ENCODE measurements at places on chromosomes 12 and 14.
A peak's percentile ranks its signal among the peaks of the same experiment; 100 is the strongest.

DNA sequence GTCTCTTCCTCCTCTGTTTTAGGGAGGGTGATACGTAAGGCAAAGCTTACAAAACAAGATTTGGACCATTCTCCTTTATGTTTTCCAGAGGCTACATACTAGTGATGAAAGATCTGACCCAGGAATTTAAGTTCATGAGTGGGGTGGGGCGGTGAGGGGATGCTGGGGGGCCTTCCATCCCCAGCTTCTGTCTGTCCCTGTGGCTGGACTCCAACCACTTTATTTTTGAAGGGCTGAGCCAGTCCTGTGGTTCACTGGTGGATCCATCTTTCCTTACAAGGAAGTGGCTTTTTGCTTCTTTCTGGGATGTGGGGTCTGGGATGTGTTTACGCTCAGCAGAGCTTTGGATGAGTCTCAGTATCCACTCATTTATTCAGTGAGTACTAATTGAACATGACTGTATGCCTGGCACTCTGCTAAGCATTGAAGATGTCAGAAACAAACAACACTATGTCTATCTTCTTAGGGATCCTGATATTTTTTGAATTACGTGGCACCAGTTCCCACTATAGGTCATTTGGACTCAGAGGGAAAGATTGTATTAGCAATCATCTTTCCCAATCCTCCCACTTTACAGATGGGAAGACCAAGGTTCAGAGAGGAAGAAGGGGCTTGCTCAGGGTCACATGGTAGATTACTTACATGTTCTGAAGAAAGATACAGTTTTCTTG, 291.8 kb upstream of the TBX3 start:
- DNase-seq: no peak

DNA sequence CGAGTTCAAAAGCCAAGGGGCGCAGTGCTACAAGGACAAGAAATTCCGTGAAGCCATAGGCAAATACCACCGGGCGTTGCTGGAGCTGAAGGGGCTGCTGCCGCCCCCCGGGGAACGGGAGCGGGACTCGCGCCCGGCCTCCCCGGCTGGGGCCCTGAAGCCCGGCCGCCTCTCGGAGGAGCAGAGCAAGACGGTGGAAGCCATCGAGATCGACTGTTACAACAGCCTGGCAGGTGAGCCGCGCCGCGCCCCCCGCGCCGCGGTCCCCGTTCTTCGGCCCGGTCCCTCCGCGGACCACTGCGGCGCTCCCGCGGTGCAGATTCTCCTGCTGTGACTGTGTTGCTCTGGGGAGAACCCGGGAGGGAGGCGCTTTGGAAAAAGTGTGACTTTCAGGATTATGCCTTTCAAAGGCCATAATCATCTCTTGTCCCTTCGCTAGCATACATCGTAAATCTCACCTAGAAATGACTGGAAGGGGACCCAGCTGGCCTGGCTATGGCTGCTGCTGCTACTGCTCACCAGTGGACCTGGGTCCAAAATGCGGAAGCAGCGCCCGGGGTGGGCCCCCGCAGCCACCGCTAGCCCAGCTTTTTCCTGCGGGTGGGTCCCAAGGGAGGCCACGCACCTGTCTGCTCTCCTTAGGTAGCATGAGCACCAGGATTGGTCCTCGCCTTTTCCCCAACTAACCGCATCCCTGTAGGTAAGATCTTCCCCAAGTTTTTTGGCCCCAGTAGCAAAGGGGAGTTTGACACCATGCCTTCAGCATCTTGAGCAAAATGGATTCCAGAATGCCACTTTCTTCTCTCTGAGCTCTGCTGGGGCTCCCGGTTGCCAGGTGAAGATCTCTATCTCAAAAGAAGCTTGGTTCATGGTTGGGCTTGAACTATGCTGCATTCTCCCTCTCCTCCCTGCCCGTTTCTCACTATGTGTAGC, 853 bp downstream of the TTC9 start:
- DNase-seq: no peak

DNA sequence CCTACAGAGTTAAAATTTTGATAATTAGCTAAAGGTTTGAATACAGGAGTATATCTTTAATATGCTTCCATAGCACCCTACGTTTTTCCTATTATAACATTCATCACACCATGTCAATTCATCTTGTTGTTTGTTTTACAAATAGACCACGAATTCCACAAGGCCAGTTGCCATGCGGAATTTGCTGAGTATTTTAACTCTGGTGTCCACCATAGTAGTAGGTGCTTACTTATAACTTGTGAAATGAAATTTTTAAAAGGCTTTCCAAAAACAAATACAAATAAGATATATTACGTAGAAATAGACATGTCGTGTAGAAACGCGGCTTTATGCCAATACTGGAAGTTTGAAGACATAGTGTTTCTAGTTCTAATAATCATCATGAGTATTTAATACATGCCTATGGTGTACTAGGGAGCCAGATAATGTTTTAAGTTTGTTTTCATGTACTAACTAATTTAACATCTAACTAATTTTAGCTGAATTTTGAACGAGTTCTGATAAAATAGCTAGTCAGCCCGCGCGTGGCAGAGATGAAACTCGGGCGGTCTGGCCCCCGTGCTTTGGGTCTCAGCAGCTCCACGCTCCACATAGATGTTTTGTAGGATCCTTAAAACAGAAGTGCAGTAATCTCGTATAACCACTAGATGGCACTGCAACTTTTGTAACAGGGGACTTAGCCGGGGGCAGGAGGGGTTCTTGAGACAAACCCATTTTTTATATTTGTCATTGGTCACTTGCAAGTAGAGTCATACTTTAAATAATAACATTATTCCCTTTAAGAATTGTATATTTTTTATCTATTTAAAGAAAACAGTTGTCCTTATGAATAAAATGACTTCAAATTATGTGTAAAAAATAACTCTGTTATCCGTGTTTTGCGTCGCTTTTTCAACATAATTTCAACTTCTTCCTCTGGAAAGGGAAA, 10.2 kb downstream of the CD69 start:
- peak; percentile 13 for DNase-seq

DNA sequence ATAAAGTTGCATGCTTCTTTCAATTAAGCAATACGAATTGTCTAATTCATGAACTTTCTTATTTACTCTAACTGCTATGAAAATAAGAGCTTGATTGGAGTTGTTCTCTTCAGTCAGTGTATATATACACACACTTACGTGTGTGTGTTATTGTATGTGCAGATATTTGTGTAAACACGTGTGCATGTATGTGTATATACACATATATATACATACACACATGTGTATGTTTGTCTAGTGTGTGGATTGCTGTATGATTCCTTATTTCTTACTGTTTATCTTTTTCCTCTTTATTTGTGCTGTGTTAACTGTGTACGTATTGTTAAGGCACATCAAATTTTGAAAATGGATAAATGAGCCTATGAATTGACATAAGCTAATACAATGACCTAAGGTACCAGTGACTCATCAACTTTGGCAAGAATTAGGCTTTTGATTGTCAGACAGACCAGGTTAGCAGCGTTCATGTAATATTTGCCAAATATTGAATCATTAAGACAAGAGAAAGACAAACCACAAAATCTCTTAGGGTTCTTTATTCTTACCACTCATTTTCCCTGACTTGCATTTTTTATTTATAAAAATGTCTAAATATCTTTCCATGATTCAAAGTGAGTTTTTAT, 423.9 kb downstream of the SOX5 start:
- no peak for DNase-seq

DNA sequence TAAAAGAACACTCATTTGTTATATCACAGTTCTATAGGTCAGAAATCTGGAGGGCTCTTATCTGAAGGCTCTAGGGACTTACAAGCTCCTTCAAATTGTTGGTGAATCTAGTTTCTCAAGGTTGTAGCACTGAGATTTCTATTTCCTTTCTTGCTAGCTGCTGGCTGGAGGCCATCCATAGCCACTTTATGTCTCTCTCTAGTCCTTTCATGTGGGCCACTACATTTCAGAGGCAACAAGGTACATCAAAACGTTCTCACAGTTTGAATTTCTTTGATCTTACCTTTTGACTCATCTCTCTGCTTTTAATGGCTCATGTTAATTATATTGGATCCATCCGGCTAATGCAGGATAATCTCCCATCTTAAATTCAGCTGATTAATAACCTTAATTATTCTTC, 286.8 kb downstream of the DIO2 start:
- no peak for DNase-seq

- no peak for DNase-seq
Observed at GRCh38 chr12:109757671-109758265, 44.1 kb downstream of the FAM222A start.

DNA sequence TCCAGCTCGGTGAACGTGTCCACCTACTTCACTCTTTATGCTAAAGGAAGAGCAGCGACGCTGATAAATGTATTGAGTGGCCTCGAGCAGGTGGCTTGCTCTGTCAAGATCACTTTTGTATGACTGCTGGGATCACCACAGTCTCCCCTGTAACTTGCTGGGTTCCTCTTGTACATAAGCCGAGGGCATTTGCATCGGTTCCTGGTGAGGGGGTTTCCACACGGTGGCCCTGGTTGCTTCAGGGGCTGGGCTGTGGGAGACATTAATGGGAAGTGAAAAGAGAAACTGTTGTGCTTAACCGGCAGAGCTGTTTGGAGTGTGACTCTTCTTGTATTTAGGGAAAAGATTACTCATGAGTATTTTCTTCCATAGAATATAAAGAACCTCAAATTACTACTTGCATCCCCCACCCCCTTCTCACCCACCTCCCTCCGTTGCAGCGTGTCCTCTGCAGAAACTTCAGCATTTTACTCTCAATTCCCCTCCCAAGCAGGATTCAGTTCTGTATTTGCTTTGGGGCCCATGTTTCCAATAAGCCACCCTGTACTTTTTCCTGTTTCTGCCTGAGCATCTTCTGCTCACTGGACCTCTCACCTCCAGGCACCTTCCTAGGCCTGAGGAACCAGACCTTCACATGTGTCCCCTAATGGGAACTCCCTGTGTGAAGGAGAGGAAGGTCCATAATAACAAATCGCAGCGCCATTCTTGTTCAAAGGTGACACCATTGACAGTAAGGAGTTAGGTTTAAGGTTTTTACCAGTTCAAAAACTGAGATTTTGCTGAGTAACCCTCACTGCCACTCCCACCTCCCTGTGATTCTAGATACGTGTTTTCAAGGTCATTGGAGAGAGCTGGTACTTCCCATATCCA, 187.0 kb downstream of the ETV6 start:
- no peak for DNase-seq

DNA sequence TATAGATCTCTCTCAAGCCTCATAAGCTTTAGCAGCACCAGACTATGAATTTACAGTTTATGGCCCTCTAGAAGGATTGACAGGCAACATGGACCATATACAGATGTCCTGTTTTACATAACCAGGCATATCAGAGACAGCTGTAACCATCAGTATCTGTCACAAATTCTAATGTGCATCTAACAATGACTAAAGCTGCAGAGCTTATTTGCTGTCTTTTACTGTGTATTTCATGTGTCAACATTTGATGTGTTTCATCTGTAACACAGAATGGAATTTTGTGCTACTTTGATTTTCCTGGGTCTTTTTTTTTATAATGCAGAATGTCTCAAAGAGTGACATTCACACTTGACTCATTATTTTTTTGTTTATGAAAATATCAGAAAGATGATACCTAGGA, 348.3 kb downstream of the SLC16A7 start:
- no peak for DNase-seq

- DNase-seq: peak; percentile 36
Observed at GRCh38 chr14:77980475-77981321, 180.8 kb downstream of the ADCK1 start.

GRCh38 chr12:113655919-113656318, 184.2 kb upstream of the LHX5 start:
- no peak for DNase-seq

- no peak for DNase-seq
Observed at GRCh38 chr12:70560671-70561070, 76.6 kb downstream of the PTPRB start.

DNA sequence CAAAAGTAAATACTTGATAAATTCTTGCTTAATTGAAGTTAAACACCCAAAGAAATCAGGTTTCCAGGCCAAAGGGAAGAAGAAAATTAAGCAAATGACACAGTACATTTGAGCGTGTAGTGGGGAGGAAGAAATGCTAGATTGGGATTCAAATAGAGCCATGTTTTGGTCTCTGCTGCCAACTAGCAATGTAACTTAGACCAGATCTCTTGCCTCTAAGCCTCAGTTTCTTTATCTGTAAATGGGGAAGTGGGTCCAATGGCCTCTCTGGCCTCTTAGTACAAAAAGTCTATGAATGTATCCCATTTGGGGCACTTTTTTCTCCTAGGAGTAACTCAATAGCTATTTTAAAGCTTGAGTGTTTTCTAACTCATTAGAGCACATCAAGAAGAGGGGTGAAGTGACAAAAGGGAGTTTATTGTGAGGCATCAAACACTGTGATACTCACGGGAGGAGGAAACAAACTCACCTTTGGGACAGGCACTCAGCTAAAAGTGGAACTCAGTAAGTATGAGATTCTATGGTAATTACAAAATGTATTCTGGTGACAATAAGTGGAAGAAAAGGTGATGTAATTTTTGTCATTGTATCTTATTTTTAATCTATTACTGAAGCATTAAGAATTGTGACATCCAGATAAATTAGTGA, 55.8 kb downstream of the DAD1 start:
- DNase-seq: no peak

DNA sequence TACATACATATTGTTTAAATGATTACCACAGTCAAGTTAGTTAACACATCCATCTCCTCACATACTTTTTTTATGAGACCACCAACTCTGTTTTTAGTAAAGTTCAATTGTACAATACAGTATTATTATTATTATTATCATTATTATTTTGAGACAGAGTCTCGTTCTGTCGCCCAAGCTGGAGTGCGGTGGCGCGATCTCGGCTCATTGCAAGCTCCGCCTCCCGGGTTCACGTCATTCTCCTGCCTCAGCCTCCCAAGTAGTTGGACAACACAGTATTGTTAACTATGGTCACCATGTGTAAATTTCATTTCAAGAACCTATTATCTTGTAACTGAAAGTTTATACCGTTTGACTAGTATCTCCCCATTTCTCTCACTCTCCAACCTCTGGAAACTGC, 942.0 kb upstream of the FBXO33 start:
- no peak for DNase-seq

- no peak for DNase-seq
Observed at GRCh38 chr14:91038439-91038838, 22.0 kb downstream of the RPS6KA5 start.

DNA sequence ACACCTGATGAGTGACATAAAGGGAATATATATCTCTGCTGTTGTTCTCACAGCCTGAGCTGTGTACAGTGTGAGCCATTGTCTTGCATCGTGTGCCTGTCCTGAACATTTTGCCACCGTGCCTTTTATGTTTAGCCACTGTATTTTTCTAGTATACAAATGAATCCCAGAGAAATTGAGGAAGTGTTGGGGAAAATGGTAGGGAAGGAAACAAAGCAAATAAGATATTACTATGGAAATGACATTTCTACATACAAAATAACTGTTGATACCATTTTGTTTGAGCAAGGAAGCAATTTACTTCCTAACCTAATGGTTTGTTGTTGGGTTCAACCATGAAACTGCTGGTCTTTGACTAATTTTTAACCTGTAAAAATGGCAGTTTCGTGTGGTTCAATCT, 5.5 kb downstream of the PSMA6 start:
- no peak for DNase-seq

All from DMS 273 treated with DMSO at 0.1 percent for 48 hours (cell line).